ENCODE measurements at places on chromosomes 3 and 15.
A peak's percentile ranks its signal among the peaks of the same experiment; 100 is the strongest.

GRCh38 chr3:57147071-57147470 is 18.1 kb downstream of the IL17RD start:
- no peak for DNase-seq

DNA sequence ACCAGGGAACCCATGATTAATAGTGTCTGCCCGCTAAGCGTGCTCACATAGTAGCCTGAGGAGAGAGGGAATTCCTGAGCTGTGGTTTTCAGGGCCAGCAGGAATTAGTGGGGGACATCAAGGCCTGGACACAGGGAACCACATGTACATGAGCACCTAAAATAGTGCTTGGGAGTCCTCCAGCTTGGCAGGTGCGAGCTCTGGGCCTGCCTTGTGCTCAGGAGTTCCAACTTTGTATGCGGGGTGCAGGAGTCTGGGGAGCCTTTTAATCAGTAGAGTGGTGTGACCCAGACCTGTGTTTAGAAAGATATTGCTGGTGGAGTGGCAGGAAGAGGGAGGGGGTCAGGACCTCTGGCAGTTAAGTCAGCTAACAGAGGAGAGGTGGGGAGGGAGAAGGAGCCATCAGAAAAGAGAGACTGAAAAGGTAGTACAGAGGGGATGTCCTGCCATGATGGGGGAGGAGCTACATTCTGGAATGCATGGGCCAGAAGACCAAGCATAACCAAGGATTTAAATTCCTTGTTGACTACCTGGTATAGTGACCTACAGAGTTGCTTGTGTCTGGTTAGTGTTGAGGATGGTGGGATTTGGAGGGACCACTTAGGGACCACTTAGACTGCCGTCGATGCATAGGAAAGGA is 1.9 kb downstream of the DAG1 start:
- DNase-seq: no peak

- DNase-seq: peak; percentile 90
These were observed 137.3 kb upstream of the UBE2E1 start for GRCh38 chr3:23668430-23668904.

GRCh38 chr15:62432702-62433398 is 267.8 kb upstream of the C2CD4B start:
- no peak for DNase-seq

DNA sequence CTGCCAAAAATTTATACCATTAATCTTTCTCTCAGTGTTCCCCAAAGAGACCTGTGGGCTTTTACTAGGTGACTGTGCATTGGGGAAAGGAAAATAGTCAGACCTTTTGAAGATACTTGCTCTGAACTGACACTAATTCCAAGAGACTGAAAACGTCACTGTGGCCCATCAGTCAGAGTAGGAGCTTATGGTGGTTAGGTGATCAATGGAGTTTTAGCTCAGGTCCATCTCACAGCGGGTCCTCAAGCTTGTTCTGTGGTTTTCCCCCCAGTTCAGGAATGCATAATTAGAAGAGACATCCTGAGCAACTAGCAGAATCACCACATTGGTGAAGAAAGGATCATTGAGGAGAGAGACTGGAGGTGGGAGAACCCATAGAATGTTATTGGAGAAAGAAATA is 134.7 kb downstream of the SV2B start:
- DNase-seq: no peak

DNA sequence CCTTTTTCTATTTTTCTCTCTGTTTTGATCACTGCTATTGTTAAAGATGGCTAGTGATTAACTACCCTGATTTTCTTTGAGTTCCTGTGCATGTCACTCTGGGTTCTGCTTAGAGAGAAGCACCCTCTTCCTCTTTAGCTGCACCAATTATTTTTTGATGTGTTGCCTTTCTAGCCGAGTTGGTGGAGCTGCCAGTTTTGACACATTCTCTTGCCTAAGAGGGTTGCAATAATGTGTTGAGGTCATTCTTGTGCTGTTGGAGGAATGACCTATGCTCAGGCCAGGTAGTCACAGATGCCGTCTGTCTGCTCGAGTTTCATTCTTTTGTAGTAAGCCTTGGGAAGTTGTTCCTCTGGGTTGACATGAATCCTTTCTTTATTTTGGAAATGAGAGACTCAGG is 84.6 kb upstream of the DPH6 start:
- peak; percentile 84 for DNase-seq

DNA sequence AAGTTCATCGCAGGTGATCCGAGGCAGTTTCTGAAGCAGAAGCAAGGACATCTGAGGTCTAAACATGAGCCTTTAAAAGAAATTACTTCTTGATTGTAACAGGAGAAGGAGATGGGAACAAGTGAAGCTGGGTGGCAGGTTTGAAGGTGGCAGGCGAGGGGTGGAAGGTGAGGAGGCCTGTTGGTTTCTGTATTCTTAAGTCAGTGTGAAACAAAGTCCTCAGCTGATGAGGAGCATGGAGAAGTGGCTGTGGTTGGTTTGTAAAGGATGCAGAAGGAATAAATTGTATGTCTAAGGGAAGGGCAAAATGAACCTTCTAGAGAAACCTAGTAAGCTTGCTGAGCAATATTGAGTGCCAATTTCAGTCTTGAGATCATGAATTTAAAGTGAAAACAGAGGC is 298.8 kb downstream of the CHST2 start:
- no peak for DNase-seq

DNA sequence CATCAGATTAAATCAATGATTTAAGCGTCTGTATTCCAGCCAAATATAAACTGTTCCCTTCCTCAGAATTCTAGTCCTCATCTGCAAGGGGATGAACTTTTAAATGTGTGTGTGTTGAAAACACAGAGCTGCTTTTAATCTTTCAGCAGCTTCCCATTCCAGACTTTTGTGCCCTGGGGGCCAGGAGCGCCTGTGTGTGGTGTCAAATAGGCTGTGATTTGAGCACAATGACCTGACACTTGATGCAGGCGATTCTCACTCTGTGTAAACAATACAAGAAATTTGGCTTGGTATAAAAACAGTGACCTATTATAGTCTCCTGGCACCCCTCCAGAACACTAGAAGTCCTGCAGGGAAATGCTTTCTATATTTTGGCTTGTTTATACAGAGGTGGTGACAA is 274.6 kb upstream of the ROPN1 start:
- DNase-seq: peak; percentile 60

GRCh38 chr15:59896663-59897074 is 107.4 kb upstream of the FOXB1 start:
- DNase-seq: no peak

DNA sequence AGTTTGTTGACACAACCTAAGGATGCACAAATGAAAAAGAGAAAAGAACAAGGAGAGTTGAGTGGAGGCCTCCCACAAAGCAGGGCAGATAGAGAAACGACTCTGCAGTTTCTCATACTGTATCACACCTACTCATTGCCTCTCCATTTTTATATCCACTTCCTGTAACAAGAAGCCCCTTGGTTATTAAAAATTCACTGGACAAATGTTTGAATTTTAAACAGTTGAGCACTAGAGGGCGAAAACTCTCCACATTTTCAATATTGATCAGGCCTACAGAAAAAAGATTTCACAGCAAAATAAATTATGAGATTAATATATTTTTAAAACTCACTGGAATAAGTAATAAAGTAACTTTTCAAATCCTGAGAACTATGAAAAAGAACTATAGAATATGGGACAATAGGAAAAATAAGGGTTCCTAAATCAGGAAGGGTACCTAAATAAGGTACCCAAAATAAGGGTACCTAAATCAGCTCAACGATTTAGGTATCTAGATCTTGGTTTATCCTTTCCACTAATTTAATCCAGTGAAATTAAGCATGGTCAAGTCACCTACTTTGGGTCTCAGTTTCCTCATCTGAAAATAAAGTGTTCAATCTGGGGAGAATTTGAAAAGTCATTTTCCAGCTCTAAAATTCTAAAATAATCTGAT is 47.0 kb upstream of the PPIB start:
- DNase-seq: peak; percentile 35

DNA sequence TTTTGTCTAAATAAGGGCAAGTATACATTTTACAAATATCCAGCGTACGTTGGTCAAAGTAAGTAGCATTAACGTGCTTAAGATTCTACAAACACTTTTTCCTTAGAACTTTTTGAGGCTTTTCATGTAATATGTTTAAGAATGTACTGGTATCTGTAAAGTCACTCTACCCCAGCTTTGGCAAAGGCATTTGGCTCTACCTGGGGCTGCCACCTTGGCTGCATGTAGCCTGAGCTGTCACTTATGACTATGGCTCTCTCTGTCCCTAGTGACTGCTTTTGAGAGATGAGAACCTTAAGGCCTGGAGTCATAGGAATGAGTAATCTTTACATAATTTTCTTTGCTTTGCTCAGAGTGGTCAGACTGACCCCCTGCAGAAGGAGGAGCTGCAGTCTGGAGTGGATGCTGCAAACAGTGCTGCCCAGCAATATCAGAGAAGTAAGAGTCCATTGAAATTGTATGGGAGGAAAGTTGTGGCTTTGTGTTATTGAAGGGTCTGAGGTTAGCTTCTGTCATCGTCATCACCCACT is 61.2 kb downstream of the IQGAP1 start:
- DNase-seq: no peak

All from MCF 10A (cell line).